ENCODE measurements at places on chromosomes 16 and 17. TPM values are rescaled to one million over a fixed set of nuclear protein-coding genes. Genes with fewer than 3 reads are reported as not detected.

CCL14 gene
- total RNA-seq: not detected

OVCA2 gene
- total RNA-seq: 22.7 TPM

RMI2 gene
- total RNA-seq: 86.2 TPM

CCL18 gene
- total RNA-seq: not detected

BICDL2 gene
- total RNA-seq: not detected

ST6GALNAC1 gene
- total RNA-seq: 1.1 TPM

SPNS3 gene
- total RNA-seq: 17.7 TPM

MYLK3 gene
- total RNA-seq: 0.05 TPM

KRTAP2-2 gene
- total RNA-seq: not detected

UBTF gene
- 91.8 TPM for total RNA-seq

ITGB3 gene
- not detected for total RNA-seq

SLC12A3 gene
- total RNA-seq: not detected

PRR35 gene
- total RNA-seq: not detected

CHST5 gene
- not detected for total RNA-seq

CES5A gene
- not detected for total RNA-seq

ERI2 gene
- total RNA-seq: 19.6 TPM

TPSAB1 gene
- total RNA-seq: not detected

SMIM5 gene
- total RNA-seq: not detected

AGRP gene
- not detected for total RNA-seq

PTGES3L gene
- 0.57 TPM for total RNA-seq

RNF227 gene
- 3.8 TPM for total RNA-seq

CHMP1A gene
- 48.4 TPM for total RNA-seq

UMOD gene
- total RNA-seq: not detected

TEKT5 gene
- 0.15 TPM for total RNA-seq

KRTAP2-3 gene
- total RNA-seq: not detected

OTOA gene
- not detected for total RNA-seq

KRT9 gene
- total RNA-seq: not detected

CSH1 gene
- total RNA-seq: not detected

CCT6B gene
- total RNA-seq: 0.69 TPM

BIRC5 gene
- 118 TPM for total RNA-seq

GAS2L2 gene
- not detected for total RNA-seq

TEKT3 gene
- not detected for total RNA-seq

CCL4 gene
- total RNA-seq: 5.5 TPM

RHBDF1 gene
- total RNA-seq: not detected

SOCS7 gene
- 22.1 TPM for total RNA-seq

DHRS7C gene
- total RNA-seq: not detected

SREBF1 gene
- 79.3 TPM for total RNA-seq

TEX19 gene
- 0.21 TPM for total RNA-seq

WNK4 gene
- total RNA-seq: 0.41 TPM

DLG4 gene
- total RNA-seq: 13.8 TPM

TMC5 gene
- not detected for total RNA-seq

Data from activated naive CD4-positive, alpha-beta T cell treated with anti-CD3 and anti-CD28 coated beads for 36 hours (primary cell).